ENCODE measurements at places on chromosomes 2 and 18. TPM values are rescaled to one million over a fixed set of nuclear protein-coding genes. Genes with fewer than 3 reads are reported as not detected.

The C2orf15 gene
- total RNA-seq, result 4.4 TPM

The VWA3B gene
- 2.0 TPM for total RNA-seq

The C2orf72 gene
- total RNA-seq, result 0.11 TPM

The GPR45 gene
- 1.1 TPM for total RNA-seq

The SMC6 gene
- total RNA-seq, result 26.0 TPM

The SERPINB12 gene
- not detected for total RNA-seq

The TLK1 gene
- total RNA-seq, result 14.2 TPM

The MARCO gene
- not detected for total RNA-seq

The GAL3ST2 gene
- 0.66 TPM for total RNA-seq

The FAM110C gene
- total RNA-seq, result 2.4 TPM

The CENPA gene
- 11.5 TPM for total RNA-seq

The MC5R gene
- total RNA-seq, result 0.38 TPM

The ELOA2 gene
- 0.45 TPM for total RNA-seq

The G6PC2 gene
- total RNA-seq, result not detected

The KCNF1 gene
- 4.9 TPM for total RNA-seq

The ZNF512 gene
- total RNA-seq, result 69.9 TPM

The C2orf81 gene
- 3.7 TPM for total RNA-seq

The GNLY gene
- total RNA-seq, result 2.7 TPM

The GPAT2 gene
- 0.67 TPM for total RNA-seq

The AKAIN1 gene
- not detected for total RNA-seq

The GAD1 gene
- 12.4 TPM for total RNA-seq

The TMEM247 gene
- total RNA-seq, result not detected

The CCBE1 gene
- 1.3 TPM for total RNA-seq

The REG3A gene
- not detected for total RNA-seq

The IFIH1 gene
- total RNA-seq, result 0.41 TPM

The EVX2 gene
- total RNA-seq, result 0.09 TPM

The ALPI gene
- 0.49 TPM for total RNA-seq

The NFATC1 gene
- total RNA-seq, result 1.4 TPM

The STAT4 gene
- total RNA-seq, result 2.7 TPM

The TMEM17 gene
- 3.1 TPM for total RNA-seq

Measured in motor neuron (in vitro differentiated cells).